ENCODE measurements at places on chromosomes 16 and 17.
A peak's percentile ranks its signal among the peaks of the same experiment; 100 is the strongest.

DNA sequence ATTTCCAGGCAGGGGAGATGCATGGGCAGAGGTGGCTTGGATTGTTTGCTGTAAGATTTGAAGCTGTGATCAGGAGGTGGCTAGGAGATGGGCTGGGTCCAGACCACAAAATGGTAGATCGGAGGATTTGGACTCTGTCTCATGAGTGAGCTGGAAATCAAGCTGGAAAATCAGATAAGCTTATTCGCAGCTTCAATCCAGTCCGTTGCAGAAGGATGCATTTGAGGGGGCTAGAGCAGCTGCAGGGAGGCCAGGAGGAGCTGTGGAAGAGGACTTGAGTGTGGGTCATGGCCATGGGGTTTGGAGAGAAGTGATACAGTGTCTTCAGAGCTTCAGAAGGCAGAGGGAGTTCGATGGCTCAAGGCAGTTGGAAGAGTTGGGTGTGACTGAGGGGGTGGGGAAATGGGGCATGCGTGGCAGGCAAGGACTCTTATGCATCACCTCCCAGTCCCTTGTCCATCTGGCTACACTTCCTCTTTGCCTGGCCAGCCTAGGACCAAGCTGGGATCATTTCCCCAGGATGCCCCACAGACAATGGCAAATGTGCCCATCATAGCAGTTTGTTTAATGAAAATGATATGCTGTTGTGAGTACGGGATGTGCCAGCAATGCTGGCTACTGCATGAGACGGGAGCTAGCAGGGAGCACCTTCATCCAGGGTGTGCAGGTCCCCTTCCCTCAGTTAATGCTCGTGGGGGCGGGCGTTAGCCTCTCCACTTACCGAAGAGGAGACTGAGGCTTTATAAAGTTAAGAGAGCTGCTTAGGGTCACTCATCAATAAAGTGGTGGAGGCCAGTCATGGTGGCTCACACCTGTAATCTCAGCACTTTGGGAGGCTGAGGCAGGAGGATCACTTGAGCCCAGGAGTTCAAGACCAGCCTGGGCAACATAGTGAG lies 20.6 kb downstream of the QPRT start:
- no peak for DNase-seq

DNA sequence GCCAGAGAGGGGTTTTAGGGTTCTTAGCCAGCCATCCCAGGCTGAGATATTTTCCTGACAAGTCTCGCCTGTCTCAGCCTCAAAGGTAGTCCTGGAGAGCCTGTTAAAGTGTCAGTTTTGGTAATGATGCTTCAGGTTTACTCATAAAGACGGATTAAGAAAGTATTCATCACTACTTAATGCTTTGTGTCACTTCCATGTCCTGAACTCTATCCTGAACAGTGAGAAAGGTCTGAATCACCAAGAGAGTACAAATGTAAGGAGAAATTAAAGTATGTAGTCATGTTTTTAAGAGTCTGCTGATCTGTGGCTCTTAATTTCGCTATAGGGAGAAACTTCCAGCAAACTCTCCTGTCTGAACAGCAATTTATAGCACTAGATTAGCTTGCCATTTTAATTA lies 14.0 kb downstream of the RPGRIP1L start:
- DNase-seq, result no peak

GRCh38 chr17:27952366-27952765 lies 59.2 kb upstream of the LYRM9 start:
- no peak for DNase-seq

- no peak for DNase-seq
Measured at GRCh38 chr17:1413281-1413791, 13.3 kb upstream of the YWHAE start.

- DNase-seq, result no peak
Measured at GRCh38 chr17:46764000-46764708, 54.3 kb downstream of the WNT3 start.

- DNase-seq, result no peak
Measured at GRCh38 chr17:43118679-43119615, 6.2 kb downstream of the BRCA1 start.

GRCh38 chr16:35692824-35693223 lies 2233.4 kb downstream of the TP53TG3F start:
- no peak for DNase-seq

- no peak for DNase-seq
Measured at GRCh38 chr16:29231244-29231643, 175.3 kb downstream of the NPIPB11 start.

- DNase-seq, result peak; percentile 64
Measured at GRCh38 chr17:14308965-14309879, 8.3 kb downstream of the HS3ST3B1 start.

GRCh38 chr17:62746941-62747340 lies 61.2 kb downstream of the MARCHF10 start:
- DNase-seq, result no peak

DNA sequence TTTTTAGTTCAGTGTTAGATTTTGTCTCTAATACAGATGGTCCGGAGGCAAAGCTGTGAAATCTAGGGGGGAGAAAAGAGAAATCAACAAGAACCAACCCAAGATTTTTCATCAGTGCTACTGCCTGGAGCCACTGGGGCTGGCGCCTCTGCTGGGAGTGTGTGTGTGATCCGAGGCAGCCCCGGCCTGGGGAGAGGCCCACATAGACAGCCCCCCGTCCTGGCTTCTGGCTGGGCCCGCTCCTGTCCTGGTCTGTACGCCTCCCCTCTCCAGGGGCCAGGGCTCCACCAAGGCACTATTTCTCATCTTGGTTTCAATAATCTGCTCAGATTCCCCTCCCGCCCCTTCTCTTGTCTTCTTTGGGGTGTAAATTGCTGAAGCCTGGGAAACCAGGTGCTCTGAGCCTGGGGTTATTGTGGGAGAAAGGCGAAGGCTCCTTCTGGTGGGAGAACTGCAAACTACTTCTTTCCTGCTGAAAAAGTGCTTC lies 7.8 kb downstream of the BAHCC1 start:
- DNase-seq, result no peak

- DNase-seq, result no peak
Measured at GRCh38 chr17:28759256-28759865, 15.6 kb downstream of the TRAF4 start.

- DNase-seq, result no peak
Measured at GRCh38 chr16:2471016-2471652, at the start of gene NTN3. TSS of gene NTN3 (plus strand) at chr16:2471297. CDS start at chr16:2471702, 405 bp downstream.

DNA sequence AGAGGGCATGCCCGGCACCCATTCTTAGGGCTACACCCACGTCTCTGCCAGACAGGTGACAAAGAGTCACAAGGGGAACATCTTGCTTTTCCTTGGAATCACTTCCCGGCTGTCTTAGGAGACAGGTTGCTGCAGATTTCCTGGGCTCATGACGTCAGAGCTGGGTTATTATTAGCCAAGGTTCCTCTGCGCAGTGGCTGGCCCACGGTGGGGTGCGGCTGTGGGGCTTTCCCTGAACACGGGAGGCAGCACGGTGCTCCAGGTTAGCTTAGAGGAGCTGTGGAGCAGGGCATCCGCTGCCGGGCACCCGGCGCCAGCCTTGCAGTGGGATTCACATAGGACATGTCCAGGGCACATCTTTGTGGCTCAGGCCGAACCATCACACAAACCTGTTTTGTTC lies 118.0 kb upstream of the PLCG2 start:
- no peak for DNase-seq

GRCh38 chr16:56277075-56277474 lies 85.8 kb downstream of the GNAO1 start:
- DNase-seq, result no peak

GRCh38 chr17:48483471-48484131 lies 47.2 kb downstream of the HOXB1 start:
- peak; percentile 80 for DNase-seq

GRCh38 chr16:27728691-27729090 lies 178.7 kb downstream of the KATNIP start:
- DNase-seq, result no peak

GRCh38 chr17:77622647-77623046 lies 335.9 kb upstream of the TNRC6C start:
- DNase-seq, result no peak

- no peak for DNase-seq
Measured at GRCh38 chr17:75512926-75513640, 2.3 kb downstream of the CASKIN2 start.

DNA sequence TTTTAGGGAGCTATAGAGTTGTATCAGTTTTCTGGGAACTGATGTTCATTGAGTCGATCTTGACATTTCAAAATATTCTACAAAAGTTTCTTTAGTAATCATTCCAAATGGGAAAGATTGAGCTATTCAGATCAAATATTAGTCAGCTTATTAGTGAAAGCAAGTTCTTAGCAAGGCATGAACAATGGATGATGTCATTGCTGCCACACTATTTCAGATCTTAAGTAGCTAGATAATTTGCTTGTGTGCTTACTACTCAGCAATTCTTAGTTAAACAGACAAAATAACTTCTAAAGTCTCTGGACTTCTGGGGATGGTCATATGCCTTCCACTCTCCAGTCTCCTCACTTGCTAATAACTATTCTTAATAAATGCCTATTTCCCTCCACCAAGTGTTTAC lies 69.0 kb upstream of the CDH8 start:
- no peak for DNase-seq

DNA sequence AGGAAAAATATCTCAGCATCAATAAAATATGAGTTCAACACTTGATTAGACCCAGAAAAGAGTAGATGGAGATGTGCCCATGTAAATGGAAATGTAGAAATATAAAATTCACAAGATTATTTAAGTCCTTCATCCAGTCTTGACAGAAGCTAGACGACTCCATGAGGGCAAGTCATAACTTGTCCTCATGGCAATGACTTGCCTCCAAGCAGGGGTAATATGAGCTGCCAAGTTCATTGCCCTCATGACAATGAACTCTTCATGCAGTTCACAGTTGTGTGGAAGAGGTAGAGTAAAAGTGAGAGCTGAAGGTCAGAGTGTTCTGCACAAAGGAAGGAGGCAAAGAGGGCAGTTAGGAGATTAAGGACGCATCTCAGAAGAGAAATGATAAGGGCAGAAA lies 22.3 kb downstream of the CDH11 start:
- DNase-seq, result no peak
